Stimulated activated CD4-positive, alpha-beta T cell treated with anti-CD3 and anti-CD28 coated beads, Interleukin-15, amount 100 ng/mL, for 24 hours (primary cell): ENCODE measurements at places on chromosomes 6 and 20.
A peak's percentile ranks its signal among the peaks of the same experiment; 100 is the strongest.

- no peak for DNase-seq
Measured at GRCh38 chr20:56826705-56827665, 197.9 kb downstream of the TFAP2C start.

DNA sequence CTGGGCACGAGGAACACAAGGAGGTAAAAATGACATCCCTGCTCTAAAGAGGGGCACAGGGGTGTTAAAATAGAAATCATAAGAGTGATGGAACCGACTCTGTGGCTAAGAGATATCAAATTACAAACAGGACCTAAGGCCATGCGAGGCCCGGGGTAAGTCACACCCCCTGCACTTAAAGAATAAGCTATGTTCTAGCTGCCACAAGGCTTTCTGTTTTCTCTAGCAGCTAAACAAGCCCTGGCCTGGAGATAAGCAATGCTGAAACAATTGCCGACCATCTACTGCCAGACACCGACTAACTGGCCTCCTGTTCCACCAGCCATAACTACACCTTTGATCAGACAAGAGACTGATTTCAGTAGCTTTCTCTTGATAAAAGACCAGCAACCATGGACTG is 32.4 kb downstream of the MDGA1 start:
- no peak for DNase-seq

- no peak for DNase-seq
Measured at GRCh38 chr6:87099472-87099871, 4.6 kb upstream of the CGA start.

GRCh38 chr6:75084872-75085381 is 120.9 kb downstream of the COL12A1 start:
- DNase-seq: no peak

DNA sequence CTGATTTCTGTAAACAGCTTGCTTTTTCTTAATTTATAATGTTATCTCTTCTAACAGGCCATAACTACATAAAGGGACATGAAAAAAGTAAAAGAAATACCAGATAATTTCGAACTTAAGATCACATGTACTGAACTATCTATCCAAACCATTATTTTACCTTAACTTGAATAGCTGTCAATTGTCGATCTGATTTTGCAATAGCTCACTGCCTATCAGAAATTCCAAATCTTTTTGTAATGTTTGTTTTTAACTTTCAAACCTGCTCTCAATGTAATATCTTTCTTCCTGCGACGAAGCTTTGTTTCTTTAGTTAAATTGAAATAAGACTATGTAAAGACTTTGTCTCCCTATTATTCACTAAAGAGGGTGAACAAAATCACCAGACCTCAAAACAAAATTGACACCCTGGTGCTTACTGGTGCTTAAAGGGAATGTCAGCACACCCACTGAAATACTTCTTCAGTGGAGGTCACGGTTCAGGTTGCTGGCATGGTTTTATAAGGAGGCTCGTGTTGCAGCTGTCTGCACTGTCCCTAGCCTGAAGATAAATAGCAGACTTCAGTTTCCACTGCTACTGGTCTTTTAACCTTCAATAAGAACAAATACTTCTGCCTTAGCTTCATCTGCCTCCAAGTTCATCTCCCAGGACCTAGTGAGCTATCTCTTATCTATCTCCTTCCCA is 117.5 kb upstream of the QKI start:
- no peak for DNase-seq

DNA sequence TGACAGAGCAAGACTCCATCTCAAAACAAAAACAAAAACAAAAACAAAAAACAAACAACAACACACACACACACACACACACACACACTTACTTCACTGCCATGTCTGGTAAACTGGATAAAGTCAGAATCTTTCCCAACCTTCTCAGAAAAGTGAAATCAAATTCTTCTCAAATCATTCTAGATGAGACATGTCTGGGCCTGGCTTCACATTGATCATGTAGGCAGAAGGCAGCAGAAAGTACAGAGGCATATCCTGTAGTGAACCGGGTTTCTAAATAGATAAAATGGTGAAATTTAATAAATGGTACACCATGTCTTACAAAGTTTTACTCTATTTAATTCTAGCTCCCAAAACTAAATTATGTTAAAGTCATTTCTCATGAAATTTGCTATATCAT is 14.9 kb upstream of the MRS2 start:
- no peak for DNase-seq

- DNase-seq: no peak
Measured at GRCh38 chr6:34795836-34796425, 4.0 kb downstream of the BLTP3A start.

DNA sequence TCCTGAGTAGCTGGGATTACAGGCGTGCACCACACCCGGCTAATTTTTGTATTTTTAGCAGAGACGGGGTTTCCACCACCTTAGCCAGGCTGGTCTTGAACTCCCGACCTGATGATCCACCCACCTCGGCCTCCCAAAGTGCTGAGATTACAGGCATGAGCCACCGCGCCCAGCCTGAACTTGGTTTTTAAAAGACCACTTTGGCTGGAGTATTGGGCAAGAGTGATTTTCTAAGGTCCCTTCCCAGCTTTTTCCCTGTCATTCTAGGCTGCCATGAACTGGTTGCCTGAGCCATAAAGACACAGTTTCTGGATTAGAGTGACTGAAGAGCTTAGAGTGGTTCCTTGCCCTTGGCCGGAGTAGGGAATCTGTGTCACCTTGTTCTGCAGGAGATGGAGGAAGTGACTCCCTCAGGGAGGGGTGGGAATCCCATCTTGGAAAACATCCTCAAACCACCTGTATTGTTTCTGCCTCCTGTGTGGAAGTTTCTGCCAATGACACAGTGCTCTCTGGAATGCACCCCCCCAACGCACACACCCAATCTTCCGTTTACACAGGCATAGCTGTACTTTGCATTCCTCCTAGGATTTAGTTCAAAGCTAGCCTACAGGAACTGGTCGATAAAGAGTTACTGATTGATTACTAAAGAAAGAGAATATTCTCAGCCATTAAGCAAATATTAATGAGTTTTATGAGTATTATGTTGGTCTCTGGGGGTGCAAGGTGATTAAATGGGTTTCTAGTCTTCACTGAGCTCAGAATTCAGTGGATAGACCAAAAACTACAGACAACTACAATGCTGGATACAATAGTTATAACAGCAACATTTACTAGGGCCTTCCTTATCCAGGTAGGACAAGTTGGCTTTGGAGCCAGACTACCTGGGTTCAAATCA is 18.2 kb downstream of the BCL2L1 start:
- no peak for DNase-seq

- DNase-seq: no peak
Measured at GRCh38 chr6:138847884-138848283, 52.0 kb downstream of the ECT2L start.

GRCh38 chr20:16966276-16966880 is 218.2 kb downstream of the OTOR start:
- DNase-seq: no peak

DNA sequence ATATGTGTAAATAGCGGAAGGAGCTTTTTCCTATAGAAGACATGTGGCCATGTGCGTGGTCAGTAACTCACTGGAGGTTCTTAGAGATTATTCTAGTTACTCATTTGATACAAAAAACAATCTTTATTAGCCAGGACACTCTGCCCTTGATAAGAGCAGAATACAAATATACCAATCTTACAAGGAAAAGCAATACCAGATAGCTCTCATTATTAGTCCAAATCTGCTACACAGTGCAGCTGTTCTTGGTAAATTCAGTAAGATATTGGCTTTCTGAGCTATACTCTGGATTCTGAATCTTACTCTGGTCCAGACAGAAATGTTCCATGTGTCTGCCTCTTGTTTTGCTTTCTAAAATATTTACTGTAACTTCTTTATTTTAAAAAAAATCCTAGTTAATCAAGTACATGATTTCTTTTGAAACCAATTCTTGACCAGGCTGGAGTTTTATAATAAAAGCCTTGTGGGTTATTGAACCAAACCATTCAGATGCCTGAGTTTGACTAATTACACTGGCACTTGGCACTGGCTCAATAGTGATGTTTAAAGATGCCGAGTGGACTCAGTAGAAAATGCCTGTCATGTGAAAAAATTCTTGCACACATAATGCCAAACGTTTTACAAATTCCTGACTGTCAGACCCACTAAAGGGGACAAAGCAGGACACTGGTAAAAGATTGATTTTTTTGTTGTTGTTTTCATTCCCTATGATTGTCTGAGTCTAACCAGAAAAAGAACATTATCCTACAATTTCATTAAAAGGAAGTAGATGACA is 242.8 kb upstream of the TCF21 start:
- DNase-seq: no peak

- DNase-seq: no peak
Measured at GRCh38 chr6:121885399-121886152, 450.1 kb downstream of the GJA1 start.

GRCh38 chr20:61503106-61503505 is 251.0 kb downstream of the CDH4 start:
- no peak for DNase-seq

- DNase-seq: peak; percentile 50
Measured at GRCh38 chr6:57173056-57173885, 1.1 kb downstream of the BAG2 start.

GRCh38 chr20:57215826-57216471 is 50.5 kb downstream of the BMP7 start:
- no peak for DNase-seq

- DNase-seq: no peak
Measured at GRCh38 chr6:15674690-15675386, 12.0 kb upstream of the DTNBP1 start.

DNA sequence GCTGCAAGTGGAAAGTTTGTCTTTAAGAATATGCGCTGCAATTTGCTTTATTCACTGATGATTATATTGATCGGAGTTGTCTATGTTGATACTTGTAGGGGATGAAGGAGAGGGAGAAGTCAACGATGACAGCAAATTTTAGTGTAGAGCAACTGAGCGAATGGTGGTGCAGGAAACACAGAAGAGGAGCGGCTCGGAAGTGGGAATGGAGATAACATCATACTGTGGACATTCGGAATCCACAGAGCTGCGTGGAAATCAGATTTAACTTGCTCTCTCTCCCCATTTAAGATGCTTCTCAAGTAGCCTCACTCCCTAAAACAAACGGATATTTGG is 722 bp upstream of the TMEM14B start:
- no peak for DNase-seq

DNA sequence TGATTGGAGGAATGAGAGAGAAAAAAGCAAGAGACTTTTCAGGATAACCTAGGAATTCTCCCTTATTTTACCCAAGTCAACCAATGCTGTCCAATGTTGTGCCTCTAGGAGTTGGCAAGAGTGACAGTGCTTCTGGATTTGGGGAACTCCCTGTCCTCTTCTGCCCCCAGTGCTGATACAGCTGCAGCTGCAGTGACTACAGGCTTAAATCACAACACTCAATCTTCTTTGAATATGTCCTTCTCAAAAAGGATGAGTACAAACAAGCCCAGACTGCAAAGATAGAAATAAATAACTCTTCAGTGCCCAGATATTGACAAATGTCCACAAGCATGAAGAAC is 141.0 kb upstream of the COL21A1 start:
- DNase-seq: no peak

DNA sequence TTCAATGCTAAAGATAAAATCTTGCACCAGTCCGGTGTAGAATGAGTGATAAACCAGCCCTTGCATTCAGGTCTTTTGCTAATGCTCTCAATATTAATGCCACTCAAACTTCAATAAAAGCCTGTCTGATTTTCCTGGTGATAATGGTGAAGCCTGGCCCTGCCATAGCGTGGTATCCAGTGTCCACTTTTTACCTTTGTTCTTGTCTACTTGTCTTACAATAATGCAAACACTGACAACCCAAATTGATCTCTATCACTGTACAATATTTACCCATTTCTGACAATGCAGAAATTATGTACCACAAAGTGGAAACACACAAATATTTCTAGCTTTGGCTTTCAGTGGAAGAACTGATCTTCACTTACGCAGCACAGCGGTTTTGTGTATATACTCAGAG is 189.1 kb downstream of the ZDHHC14 start:
- DNase-seq: no peak

DNA sequence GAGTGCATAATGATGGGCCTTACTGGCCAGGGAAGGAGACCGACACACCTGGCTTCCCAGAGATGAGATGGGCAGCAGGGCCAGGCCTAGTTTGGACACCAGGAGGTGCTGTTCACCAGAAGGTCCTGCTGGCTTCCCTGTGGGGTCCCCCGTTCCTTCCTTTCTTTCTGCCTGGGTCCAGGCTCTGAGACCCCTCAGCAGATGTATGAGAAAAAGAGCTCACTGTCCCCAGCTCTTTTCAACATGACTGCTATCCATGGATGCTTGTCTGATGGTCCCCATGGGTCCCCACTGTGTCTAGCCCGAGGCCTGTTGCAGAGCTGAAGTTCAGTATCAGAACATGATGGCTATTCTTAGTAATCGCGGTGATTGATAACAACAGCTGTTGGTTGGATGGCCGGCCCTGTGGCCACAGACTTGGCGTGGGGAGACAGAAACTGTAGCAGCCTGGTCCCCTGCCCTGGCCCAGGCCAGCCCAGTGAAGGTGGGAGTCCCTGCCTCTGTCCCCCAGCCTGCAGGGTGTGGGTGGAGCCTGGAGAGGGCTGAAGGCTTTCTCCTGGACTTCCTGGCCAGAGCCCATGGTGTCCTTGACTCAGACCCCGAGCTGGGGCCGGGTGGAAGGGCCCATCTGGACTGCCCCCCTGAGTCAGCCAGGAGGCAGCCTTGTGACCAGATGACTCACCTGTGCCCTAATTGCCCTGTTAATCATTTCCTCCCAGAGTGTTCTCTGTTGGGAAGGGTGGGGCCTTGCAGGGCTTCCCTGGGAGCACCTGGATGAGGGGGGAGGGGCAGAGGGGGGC is 9.9 kb upstream of the BAK1 start:
- peak; percentile 58 for DNase-seq

GRCh38 chr20:44370639-44371218 is 15.2 kb downstream of the HNF4A start:
- DNase-seq: no peak

DNA sequence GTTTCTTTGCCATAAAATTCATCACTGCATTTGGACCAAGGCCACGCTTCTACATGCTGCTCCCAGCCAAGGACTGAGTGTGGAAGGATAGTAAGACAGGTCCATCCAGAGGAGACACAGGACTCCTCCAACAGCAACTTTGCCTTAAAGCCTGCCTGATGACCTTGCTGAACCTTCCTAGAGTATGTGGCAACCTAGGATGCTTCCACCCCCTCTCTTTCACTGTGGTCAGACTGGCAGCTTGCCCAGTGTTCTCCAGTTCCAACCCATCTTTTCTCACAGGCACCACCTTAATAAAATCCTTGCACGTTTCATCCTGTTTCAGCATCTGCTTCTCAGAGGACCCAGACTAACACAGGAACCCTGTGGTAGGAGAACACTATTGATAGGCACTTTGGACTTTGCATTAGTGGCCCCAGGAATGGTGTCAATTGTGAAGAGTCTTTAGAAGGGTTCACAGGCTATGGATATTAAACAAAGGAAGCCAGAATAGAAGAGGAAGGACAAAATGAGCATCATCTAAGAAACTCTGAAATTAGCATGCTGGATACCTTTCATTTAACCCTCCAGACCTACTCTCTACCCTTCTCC is 2.4 kb upstream of the PKHD1 start:
- no peak for DNase-seq
